ENCODE measurements at places on chromosomes 12 and 14. TPM values are rescaled to one million over a fixed set of nuclear protein-coding genes. Genes with fewer than 3 reads are reported as not detected.

DNA sequence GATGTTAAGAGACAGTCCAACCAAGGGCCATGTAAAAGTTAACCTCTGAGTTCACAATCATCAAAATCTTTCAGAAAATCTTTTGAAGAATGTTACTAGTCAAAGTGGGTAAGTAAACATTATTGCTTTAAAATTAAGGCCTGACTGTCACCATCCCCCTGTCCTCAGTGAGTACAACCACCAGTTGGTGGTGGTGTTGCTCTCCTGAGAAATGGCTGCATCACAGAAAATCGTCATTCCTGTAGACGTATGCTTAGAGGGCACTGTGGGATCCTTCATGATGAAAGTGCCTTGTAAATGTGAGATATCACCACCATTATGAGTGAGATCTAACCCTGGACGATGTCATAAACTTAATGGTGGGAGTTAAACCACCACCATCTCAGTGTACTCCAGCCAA is 451.2 kb downstream of the RPS29 start:
- DNase-seq, result no peak

DNA sequence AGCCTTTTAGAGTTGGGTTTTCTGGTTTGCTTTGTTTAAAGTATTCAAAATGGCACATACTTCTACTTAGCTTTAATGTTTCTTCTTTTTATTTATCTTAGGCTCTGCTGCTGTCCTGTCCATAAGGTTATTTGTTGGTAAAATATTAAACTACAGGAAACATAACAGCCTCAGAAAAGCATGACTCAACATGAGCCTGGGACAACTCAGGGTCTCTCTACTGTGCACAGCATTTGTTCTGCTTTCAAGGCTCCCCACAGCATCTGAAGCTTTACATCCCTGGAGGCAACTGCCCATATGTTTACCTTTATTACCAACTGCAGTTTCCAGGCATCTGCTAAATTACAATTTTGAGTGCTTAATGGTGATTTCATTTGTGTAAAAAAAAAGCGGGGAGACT is 954.2 kb upstream of the FBXO33 start:
- DNase-seq, result no peak

The AMDHD1 gene
- 1.2 TPM for total RNA-seq

DNA sequence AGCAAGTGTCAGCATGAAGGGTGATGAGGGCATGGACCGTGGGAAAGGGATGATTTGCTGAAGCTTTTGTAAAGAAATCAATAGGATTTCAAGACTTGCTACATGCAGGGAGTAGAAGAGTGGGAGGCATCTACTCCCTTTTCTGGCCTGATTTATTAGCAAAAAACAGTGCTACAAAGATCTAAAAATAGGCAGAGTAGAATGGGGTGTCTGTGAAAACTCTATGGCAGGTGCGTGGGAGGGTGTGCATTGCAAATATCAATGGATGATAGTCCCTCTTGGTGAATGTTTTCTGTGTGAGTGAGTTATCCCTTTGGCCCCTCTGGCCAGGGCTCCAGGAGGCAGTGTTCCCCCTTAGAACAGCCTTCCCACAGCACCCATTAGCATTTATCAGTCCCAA is 139.0 kb downstream of the SMOC1 start:
- DNase-seq, result no peak

The BCL2L2 gene
- 54.2 TPM for total RNA-seq

DNA sequence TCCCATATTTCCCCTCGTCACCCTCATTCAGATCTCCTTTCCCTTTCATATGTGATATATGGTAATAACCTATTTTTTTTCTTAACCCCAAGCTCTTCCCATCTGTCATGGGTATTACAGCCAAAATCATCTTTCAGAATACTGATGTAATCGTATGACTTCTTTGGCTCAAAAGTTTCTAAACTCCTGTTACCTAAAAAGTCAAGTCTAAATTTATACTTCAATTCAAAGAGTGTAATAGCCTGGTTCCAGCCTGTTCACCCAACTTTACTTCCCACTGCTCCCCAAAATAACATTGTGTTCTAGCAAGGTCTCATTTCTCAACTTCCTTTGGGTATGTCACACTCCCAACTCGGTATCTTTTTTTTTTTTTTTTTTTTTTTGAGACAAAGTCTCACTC is 48.5 kb downstream of the TBK1 start:
- no peak for DNase-seq

- DNase-seq, result peak; percentile 34
Measured at GRCh38 chr12:64452559-64453329, 824 bp downstream of the TBK1 start.

- DNase-seq, result no peak
Measured at GRCh38 chr12:112559784-112560183, 141.0 kb downstream of the PTPN11 start.

DNA sequence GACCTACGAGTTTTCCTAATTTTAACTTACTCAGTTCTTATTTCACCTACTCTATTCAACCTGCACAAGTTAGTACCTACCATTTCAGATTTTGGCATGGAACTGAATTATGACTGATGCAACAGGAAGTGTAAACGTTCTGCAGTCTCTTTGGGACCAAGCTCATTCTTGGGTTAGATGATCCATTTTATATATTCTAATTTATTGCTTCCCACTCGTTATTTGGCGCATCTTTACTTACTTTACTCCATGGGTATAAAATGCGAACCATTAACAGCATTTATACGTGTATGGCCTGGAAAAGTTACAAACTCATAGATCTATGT is 1.0 kb upstream of the EML1 start:
- no peak for DNase-seq

The ANKRD33 gene
- total RNA-seq, result not detected

- DNase-seq, result no peak
Measured at GRCh38 chr14:66099931-66100330, 386.2 kb upstream of the CCDC196 start.

DNA sequence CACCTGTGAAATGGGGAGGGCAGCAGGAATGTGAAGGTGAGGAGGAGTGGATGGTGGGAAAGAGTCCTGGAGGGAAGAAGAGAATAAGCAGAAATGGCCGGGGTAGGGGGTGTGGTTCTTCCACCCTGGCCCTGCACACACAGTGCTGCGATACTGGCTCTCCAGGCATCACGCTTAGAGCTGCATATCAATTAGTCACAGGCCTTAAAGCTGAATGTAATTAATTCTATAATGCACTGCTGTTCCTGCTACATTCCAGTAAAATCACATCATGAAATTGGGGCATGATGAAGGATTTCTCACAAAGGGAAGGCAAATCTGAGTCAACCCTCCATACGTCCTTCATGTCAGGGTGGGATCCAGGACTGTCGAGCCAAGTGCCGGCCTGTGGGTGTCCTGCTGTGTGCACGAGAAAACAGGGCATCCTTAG is 566.1 kb downstream of the BCL11B start:
- DNase-seq, result no peak

- no peak for DNase-seq
Measured at GRCh38 chr12:24134092-24134491, 184.6 kb upstream of the SOX5 start.

GRCh38 chr12:76549131-76549530 is 10.4 kb downstream of the OSBPL8 start:
- DNase-seq, result no peak

The IL22 gene
- total RNA-seq, result not detected

The FBLN5 gene
- total RNA-seq, result 241 TPM

DNA sequence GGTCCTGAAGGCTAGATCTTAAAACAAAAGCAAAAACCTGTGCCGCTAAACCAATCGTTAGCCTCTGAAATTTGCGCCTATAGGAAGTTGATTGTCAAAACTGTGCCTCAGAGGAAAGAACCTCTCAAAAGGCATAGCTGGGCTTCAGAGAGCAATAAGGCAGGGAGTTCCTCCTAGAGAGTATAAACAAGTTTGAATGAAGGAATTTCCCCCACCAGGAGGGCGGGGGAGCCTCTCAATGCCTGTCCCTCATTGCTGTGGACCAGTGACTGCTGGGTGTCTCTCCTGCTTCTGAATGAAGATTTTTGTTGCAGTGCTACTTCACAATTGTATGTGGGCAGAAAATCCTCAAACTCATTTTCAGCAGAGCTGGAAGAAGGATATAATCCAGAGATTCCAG is 88.6 kb downstream of the KCNK10 start:
- no peak for DNase-seq

The POU6F1 gene
- total RNA-seq, result 12.4 TPM

GRCh38 chr12:93079271-93079670 is 150.2 kb upstream of the EEA1 start:
- DNase-seq, result no peak

DNA sequence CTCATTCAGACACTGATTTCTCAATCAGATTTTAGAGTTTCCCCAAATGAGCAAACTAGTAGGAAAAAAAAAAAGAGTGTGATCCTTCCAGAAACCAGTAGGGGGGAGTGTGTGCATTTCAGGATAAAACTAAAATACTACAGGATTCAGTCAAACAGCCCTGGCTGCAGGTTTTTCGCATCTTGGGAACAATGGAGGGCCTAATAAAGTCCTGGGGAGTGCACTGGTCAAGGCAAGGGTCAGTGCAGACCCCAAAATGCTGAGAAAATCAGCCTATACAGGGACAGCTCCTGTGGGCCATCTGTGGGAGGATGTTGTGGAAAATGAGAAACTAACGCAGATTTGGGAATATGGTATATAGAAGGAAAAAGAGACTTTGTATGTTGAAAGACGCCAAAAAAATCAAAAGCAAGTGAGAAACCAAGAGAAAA is 22.2 kb upstream of the ABCD4 start:
- DNase-seq, result no peak

GRCh38 chr12:65996146-65996545 is 134.4 kb downstream of the LLPH start:
- no peak for DNase-seq

GRCh38 chr14:98951031-98951430 is 321.0 kb downstream of the BCL11B start:
- DNase-seq, result no peak

GRCh38 chr12:102728506-102729242 is 188.4 kb downstream of the PAH start:
- no peak for DNase-seq

The TMPRSS12 gene
- total RNA-seq, result not detected

DNA sequence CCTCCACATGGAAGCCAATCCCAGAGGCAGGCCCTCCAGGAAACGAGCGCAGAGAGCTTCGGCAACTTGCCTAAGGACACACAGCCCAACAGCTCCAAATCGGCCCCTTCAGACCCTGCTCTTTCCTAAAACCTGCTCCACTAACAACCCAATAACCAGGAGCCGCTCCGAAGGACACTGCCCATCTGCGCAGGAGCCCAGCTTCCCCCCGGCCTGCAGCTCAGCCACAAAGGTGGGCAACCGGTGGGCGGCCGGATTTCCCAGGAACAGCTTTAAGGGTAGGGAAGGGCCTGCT is 13.6 kb downstream of the RAB35 start:
- DNase-seq, result no peak

DNA sequence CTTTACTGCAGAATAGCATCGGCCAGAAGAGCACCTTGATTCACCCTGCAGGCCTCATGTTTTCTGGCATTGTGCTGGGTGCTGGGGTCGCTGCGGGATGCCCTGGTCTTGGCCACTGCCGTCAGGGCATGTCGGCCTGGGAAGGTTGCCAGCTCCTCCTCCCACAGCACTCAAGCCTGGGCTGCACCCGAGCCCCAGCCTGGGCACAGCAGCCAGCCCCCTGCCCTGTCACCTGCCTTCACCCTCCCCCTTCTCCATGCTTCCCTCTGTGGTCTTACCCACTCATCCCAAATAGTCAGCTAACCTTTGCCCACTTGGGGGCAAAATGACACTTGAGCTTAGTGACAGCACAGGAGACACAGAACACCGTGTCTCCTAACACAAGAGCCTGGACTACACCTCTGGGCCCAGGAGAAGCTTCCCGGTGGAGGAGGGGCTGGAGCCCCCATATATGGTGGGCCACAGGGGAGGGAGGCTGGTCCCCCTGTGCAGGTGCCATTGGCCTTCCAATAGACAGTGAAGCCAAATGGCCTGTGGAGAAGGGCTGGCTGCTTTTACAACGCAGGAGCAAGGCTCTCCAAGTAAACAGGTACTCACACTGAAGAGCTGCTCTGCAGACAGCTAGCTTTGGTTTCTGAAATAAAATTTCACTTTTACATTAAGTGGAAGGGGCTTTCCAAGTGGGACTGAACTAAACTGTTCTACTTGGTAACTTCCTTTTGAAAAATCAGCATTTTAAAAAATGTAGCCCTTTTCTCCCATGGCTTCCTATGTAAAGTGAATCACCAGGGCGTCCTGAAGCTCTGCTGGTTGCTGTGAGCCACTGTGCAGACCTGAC is 51.2 kb upstream of the AMN start:
- DNase-seq, result no peak

The GALNT9 gene
- total RNA-seq, result 0.12 TPM

The SRGAP1 gene
- total RNA-seq, result 13.5 TPM

The PARPBP gene
- 1.2 TPM for total RNA-seq

The IAPP gene
- total RNA-seq, result not detected

The LPAR5 gene
- total RNA-seq, result 15.0 TPM

Measured in mucosa of gallbladder (tissue), 1 donor.